ENCODE measurements at places on chromosomes 4 and X.
A peak's percentile ranks its signal among the peaks of the same experiment; 100 is the strongest.

- DNase-seq, result no peak
These were observed 60.9 kb upstream of the LDB2 start for GRCh38 chr4:16959305-16959704.

- no peak for DNase-seq
These were observed 113.8 kb upstream of the GABRA2 start for GRCh38 chr4:46503739-46504138.

DNA sequence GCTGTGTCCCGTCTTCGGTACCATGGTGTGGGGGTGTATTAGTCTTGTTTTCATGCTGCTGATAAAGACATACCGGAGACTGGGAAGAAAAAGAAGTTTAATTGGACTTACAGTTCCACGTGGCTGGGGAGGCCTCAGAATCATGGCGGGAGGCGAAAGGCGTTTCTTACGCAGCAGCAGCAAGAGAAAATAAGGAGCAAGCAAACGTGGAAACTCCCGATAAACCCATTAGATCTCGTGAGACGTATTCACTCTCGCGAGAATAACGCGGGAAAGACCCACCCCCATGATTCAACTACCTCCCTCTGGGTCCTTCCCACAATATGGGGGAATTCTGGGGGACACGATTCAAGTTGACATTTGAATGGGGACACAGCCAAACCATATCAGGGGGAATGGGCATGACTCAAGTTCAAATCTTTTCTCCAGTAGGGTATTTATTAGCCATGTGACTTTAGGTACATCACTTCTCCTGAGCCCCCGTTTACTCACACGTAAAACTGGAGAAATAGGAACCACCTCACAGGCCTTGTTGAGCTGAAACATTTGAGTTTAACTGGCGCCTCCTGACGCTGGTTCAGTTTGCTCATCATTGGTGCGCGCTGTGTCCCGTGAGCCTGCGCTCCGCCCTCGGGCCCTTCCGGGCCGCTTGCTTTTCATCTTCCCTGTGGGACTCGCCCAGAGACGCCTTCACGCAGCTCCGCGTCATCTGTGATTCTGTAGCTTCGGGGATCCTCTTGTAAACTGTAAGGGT, 35.5 kb upstream of the FAT1 start:
- DNase-seq, result no peak

GRCh38 chrX:41518841-41519220, 71.7 kb downstream of the NYX start:
- no peak for DNase-seq

- no peak for DNase-seq
These were observed 10.1 kb downstream of the PITX2 start for GRCh38 chr4:110612631-110613269.

DNA sequence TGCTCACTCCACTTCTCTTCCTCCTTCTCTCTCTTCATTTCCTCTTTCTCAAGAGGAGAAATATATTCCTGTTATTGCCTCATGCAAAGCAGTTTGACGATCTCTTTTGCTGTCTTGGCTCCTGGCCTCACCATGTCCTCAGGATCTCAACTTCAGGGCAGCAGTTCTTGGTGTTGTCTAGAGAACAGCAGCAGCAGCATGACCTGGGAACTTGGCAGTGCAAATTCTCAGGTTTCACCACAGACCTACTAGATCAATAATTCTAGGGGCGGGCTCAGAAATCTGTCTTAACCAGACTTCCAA, 193.4 kb upstream of the EDNRA start:
- DNase-seq, result no peak

DNA sequence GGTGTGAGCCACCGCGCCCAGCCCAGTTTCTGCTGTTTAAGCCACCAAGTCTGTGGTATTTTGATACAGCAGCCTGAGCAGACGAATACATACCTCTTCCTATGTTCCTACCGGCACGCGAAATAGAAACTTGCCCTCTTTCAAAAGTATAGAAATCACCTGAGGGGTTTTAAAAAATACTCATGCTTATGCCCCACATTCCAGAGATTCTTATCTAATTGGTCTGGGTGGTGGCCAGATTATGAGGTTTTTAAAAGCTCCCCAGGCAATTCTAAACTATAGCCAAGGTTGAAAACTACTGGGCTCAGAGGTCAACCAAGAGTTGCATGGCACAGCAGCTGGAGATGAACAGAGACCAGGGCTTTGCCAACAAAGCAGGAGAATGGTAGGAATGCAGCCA, 24.9 kb upstream of the HUWE1 start:
- no peak for DNase-seq

DNA sequence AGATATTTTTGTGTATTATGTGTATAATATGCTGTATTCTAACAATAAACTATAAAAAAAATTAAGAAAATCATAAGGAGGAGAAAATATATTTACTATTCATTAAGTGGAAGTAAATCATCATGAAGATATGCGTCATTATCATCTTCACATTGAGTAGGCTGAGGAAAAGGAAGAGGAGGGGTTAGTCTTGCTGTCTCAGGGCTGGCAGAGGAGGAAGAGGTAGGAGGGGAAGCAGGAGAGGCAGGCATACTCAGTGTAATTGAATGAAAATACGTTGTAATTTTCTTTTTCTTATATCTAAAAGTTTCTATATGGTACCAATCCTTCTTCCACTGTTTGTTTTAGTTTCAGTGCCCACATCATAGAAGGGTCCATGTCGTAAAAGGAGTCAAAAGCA, 9.8 kb upstream of the TMEM185A start:
- no peak for DNase-seq

GRCh38 chr4:158948071-158948470, 154.8 kb upstream of the RAPGEF2 start:
- DNase-seq, result no peak

- no peak for DNase-seq
These were observed 23.5 kb downstream of the SPRY1 start for GRCh38 chr4:123419885-123420755.

GRCh38 chr4:3220476-3221183, 28.3 kb upstream of the MSANTD1 start:
- DNase-seq, result no peak

DNA sequence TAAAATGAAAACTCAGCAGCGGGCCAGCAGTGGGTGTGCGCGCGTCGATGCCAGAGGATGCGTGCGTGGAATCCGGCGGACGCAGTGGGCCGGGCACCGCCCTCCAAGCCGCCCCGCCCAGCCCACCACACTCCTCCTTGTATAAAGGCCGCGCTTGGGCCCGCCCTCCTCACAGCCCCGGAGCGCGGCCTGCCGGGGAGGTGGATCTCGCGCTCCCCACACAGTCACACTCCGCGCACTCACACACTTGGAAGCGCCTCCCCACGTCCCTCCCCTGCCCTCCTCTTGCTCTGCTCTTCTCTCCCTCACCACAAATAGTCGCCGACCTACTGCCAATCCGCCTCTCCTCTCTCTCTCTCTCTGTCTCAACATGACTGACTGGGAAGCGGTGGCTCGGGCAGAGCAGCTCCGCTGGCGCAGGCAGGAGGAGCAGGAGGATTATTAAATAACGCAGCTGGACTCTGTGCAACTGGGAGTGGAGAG, at the start of gene CCSER1:
Gene CCSER1 (plus strand): TSS at position 172 of the 483 bp plus-strand sequence.
- DNase-seq, result peak; percentile 23

Measured in stimulated activated CD4-positive, alpha-beta T cell treated with anti-CD3 and anti-CD28 coated beads, Interleukin-1b, Interleukin-23, amount 100 ng/mL, for 24 hours (primary cell).